MG63 (cell line): ENCODE measurements at places on chromosomes 11 and 22. TPM values are rescaled to one million over a fixed set of nuclear protein-coding genes. Genes with fewer than 3 reads are reported as not detected.

CRYBB2 gene
- total RNA-seq, result not detected in 2 replicates

MUC2 gene
- total RNA-seq, result not detected in 2 replicates

CCDC73 gene
- not detected in 2 replicates for total RNA-seq

IGSF9B gene
- 0.12 and 0.43 TPM in 2 replicates for total RNA-seq

CNIH2 gene
- not detected in 2 replicates for total RNA-seq

XKR3 gene
- not detected in 2 replicates for total RNA-seq

DCDC1 gene
- 0.36 TPM in 1 of 2 replicates, not detected in the other for total RNA-seq

FGF19 gene
- total RNA-seq, result not detected in 2 replicates

POU2AF2 gene
- not detected in 2 replicates for total RNA-seq

CD3G gene
- not detected in 2 replicates for total RNA-seq

DUSP8 gene
- 1.1 and 4.5 TPM in 2 replicates for total RNA-seq

DNHD1 gene
- total RNA-seq, result 5.1 and 9.1 TPM in 2 replicates

SLC3A2 gene
- total RNA-seq, result 545 and 579 TPM in 2 replicates

ABCC8 gene
- total RNA-seq, result not detected in 2 replicates

TSGA10IP gene
- total RNA-seq, result not detected in 2 replicates

MAP6 gene
- total RNA-seq, result not detected in 2 replicates

OR5D16 gene
- total RNA-seq, result not detected in 2 replicates

OR8G1 gene
- not detected in 2 replicates for total RNA-seq

EPS8L2 gene
- total RNA-seq, result 10.7 and 23.4 TPM in 2 replicates

TMEM86A gene
- 0.05 and 0.40 TPM in 2 replicates for total RNA-seq

ELMOD1 gene
- total RNA-seq, result not detected in 2 replicates

PAX6 gene
- 12.4 and 12.7 TPM in 2 replicates for total RNA-seq

KCNJ1 gene
- total RNA-seq, result not detected in 2 replicates

DNAJB7 gene
- not detected in 2 replicates for total RNA-seq

RBM4 gene
- 136 and 213 TPM in 2 replicates for total RNA-seq

TTC36 gene
- total RNA-seq, result not detected in 2 replicates

RAB39A gene
- total RNA-seq, result 0.13 and 0.35 TPM in 2 replicates

KCNJ11 gene
- total RNA-seq, result not detected in 2 replicates

EFCAB6 gene
- 0.37 and 2.9 TPM in 2 replicates for total RNA-seq

HEPN1 gene
- total RNA-seq, result not detected in 2 replicates
